ENCODE measurements at places on chromosomes 3 and 15.
A peak's percentile ranks its signal among the peaks of the same experiment; 100 is the strongest.

DNA sequence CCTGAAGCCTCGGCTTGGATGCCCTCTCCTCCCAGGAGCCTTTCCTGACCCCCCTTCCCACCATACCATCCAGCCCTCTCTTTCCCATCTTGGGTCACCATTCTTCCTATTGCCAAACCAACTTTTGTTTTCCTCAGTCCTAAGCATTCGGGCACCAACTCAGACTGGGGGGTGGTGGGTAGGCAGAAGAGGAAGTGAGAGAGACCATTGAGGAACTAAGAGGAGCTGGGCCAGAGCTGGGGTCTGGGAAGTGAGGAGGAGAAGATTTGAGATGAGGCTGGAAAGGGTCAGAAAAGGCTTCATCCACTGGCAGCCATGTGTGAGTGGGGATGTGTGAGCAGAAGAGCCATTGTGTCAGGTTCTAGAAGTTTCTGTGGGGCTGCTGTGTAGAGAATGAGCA lies 37.7 kb downstream of the TKT start:
- no peak for DNase-seq

- no peak for DNase-seq
Observed at GRCh38 chr3:134751831-134752230, 43.2 kb upstream of the EPHB1 start.

- no peak for DNase-seq
Observed at GRCh38 chr3:193271101-193271840, 30.2 kb downstream of the PLAAT1 start.

- no peak for DNase-seq
Observed at GRCh38 chr3:40908612-40909011, 290.7 kb upstream of the CTNNB1 start.

- DNase-seq, result no peak
Observed at GRCh38 chr15:52733696-52734255, 54.6 kb upstream of the ATOSA start.

- DNase-seq, result no peak
Observed at GRCh38 chr3:19213603-19214220, 65.4 kb downstream of the KCNH8 start.

GRCh38 chr3:86793786-86794185 lies 197.2 kb downstream of the VGLL3 start:
- DNase-seq, result peak; percentile 72

DNA sequence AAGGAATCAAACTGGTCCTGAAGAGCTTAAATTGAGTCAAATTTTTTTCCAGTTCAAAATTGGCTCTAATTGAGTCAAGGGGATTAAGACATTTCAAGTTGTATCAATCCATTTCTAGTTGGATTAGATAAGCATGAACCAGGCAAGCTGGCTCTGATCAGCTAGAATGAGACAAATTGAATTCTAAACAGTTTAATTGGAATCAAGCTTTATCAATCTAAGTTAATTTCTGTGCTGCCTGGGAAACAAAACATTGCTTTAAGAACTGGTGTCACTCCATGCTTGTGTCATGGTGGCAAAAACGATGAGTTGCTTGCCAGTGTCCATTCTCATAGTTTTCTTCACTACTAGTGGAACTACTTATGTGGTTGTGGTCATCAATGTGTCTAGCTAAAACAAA lies 116.8 kb downstream of the TGFBR2 start:
- DNase-seq, result no peak

DNA sequence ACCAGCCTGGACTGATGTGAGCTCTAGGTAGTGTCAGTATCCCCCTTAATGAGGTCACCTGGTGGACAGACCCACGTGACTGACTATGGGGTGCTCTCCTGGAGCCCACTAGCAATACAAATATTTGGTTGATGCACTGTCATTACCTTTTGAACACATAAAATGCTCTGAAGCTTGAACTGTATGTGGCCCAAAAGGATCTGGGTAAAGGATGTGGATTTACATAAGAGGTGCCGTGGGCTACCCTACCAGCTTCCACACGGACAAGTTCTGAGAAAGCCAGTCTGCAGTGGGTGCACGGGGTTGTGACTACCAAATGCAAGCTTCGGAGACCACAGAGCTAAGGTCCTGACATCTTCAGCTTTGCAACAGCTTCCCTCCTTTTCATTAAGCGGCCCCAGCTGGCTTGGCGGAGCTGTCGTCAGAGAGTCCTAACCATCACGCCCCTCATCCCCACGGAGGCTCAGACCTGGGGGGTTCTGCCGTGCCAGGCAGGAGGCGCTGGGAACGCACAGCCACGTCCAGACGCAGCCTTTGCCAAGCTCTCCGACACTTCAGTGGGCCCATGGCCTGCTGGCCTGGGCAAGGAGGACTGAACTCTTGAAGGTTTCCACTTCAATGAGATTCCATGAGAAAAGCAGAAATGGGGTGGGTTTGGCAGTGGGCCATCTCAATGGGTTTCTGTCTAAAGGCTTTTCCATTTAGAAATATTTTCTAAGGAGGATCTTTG lies 228.3 kb downstream of the ADAMTS17 start:
- DNase-seq, result no peak

- no peak for DNase-seq
Observed at GRCh38 chr3:182544542-182544941, 248.8 kb upstream of the ATP11B start.

- DNase-seq, result no peak
Observed at GRCh38 chr3:115990669-115991068, 367.4 kb downstream of the GAP43 start.

- DNase-seq, result no peak
Observed at GRCh38 chr15:89384176-89384604, 49.6 kb upstream of the POLG start.

- DNase-seq, result no peak
Observed at GRCh38 chr3:52084954-52085680, 28.7 kb upstream of the DUSP7 start.
